ENCODE measurements at places on chromosomes 2 and 18.

- no peak for DNase-seq
These were observed 5.3 kb upstream of the TMEM37 start for GRCh38 chr2:119426396-119426675.

DNA sequence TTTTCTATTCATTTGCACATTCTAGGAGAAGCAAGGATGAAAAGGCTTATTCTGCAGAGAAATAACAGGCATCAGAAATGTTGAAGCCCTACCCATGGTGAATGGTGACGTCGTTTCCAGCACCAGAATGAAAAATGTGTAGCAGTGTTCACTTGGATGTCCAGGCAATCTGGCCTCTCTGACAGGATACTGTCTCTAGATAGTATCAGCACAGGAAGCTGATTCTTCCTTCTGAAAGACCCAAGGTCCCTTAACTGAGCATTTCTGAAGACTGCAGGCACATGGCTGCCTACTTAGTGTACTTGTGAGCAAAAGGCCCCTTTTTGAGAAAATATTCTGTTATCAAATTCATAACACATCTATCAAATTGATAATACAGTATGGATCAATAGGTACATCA, 234.1 kb downstream of the XIRP2 start:
- no peak for DNase-seq

DNA sequence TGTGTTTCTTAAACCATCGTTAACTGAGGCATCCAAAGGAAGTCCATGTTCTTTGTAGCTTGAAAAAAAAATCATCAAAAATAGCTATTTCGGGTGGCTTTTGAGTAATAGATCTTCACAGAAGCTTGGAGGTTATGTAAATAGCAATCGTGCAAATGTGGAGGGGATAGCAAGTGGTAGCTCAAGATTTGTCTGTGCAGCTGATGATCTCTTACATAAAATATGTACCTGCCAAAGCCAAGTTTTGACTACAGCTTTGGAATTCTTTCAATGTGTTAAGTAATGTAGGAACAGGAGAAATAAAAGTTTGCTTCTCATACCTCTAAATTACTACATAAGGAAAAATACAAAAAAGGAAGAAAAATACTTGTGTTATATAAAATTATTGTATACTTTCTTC, 1432.0 kb downstream of the DPP10 start:
- no peak for DNase-seq

DNA sequence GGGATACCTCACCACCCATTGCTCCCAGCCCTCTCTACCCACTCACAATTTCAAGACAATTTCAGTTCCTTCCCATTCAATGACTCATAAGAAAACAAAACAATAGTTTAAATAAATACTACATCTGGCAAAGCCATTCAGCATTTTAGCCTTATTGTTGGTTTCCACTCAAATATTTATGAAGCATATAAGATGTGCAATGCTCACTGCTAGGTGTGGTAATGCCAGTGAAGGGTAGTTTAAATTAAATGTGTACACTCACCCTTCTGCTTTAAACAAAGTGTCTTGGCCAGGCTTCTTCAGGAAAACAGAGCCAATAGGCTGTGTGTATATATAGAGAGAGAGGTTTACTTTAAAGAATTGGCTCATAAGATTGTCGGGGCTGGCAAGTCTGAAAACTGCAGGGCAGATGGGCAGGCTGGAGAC, 37.0 kb downstream of the INO80C start:
- DNase-seq = no peak

DNA sequence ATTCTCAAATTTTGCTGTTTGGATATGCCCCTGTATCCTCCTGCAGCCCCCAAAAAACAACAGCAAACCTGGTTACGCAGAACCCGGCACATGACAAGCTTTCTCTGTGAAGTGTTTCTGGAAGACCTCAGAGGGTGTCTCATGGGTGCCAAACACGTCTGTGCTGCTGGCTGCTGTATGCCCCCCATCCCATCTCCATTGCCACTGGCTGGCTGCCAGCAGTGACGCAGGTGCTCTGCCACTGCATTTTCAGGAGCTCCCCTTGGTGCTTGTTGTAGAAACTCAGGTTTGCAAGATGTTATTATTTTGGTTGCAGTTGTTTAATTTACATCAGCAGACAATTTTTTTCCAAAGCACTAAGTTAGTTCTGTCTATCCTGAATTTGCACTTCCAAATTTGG, 166.4 kb upstream of the FANCL start:
- DNase-seq = no peak

GRCh38 chr18:12580630-12581342, 77.1 kb downstream of the SPIRE1 start:
- no peak for DNase-seq

DNA sequence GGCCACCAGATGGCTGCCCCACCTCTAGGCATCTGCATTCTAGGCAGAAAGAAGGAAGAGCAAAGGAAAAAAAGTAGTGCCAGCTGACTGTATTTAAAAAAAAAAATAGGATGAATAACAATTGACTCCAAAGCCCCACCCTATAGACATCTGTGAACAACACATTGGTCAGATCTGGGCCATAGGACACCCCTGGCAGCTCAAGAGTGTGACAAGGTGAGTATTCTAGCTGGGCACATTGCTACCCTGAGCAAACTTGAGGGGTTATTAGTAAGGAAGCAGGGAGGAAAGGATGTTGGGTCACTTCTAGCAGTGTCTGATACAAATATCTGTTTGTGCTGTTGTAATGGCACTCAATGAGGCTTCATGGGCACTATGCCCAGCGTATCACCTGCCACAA, 58.6 kb upstream of the NPAS2 start:
- DNase-seq = no peak

GRCh38 chr2:20682167-20682920, 15.4 kb downstream of the GDF7 start:
- peak; percentile 47 for DNase-seq

- peak; percentile 13 for DNase-seq
These were observed 4.5 kb downstream of the LPIN1 start for GRCh38 chr2:11750917-11751316.

- no peak for DNase-seq
These were observed 6.6 kb downstream of the HYCC2 start for GRCh38 chr2:201064797-201065329.

DNA sequence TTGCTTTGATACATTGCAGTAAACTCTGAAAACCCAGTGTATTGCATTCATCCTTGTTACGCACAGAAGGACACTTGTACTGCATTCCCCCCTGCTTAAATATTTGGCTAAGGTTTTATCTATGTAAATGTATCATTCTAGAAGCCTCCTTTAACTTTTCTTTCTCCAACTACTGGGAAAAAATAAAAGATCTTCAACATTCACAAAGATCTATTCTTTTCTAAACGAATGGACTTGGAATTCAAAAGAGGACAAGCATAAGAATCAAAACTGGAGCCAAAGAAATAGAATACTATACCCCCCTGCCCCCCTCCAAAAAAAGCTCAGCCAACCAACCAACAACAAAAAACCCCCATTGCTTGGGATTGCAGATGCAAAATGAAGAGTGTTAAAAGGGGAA, 136.9 kb downstream of the EPHA4 start:
- no peak for DNase-seq

DNA sequence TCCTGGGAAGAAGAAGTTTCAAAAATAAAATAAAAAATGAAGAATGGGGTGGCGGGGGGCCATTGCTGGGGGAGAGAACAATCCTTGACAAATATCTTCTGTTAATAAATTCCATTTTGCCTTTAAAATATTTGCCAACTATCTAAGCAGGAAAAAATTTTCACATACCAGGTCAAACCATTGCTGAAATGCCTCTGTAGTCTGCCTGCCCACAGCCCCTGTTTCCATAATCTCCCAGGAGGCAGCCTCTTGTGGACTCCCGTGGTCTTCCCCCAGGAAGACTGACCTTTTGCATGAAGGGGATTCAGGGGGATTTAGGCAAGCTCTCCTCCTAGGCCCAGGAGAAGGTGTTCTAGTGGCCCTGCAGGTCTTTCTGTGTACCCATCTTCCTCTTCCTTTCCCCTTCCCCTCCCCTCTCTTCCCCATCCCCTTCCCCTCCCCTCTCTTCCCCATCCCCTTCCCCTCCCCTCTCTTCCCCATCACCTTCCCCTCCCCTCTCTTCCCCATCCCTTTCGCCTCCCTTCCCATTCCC, 61.0 kb downstream of the RPL37A start:
- DNase-seq = no peak

DNA sequence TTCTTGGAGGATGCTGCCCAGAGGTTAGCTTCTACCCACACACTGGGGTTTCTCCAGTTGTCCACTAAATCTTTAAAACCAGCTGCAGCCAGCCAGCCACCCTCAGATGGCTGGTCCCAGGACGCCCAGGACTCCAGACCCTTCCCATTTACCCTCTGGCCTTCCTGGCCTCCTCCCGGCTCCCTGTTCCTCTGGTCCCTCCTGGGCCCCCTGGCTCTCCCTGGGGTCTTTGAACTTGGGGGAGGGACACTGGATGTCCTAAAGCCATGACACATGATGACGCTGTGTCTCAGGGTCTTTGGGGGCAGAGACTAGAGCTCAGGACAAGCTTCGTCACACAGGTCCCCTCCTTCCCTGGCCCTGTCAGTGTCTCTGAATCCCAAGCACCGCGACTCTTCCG, 201.1 kb upstream of the HDAC4 start:
- DNase-seq = no peak

GRCh38 chr2:194815475-194815874, 841.6 kb upstream of the SLC39A10 start:
- DNase-seq = no peak

DNA sequence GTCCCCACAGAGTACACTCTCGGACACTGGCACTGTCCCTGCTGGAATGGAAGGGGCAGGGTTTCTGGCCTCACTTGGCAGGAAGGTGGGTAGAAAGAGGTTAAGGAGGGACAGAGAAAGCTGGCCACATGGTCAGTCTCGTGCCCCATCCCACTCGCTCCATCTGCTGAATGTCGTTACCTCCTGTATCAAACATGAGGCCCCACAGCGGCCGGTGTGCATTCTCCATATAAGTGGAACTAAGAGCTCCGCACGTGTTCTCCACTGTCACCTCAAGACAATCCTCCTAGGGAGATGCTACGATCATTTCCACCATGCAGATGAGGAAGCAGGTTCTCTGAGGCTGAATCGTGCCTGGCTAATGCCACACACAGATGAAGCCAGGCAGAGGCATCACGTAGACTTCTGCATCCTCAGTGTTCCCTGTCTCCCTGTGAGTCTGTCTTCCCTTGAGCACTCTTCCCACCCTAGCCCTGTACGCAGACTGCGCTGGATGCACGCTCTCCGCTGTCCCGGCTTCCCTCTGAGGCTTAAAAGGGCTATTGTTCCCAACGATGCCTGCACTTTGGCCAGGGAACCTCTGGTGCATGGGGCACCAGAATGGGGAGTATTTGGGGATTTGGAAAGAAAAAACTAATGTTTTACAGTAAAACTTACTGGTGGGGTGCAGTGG, 35.1 kb downstream of the MAL start:
- no peak for DNase-seq

GRCh38 chr2:85088921-85089320, 44.3 kb upstream of the TCF7L1 start:
- DNase-seq = no peak

Data from eye (tissue), 1 donor.